ENCODE measurements at places on chromosomes 5 and 9.

- DNase-seq, result no peak
Measured at GRCh38 chr5:143987751-143988560, 176.0 kb downstream of the HMHB1 start.

DNA sequence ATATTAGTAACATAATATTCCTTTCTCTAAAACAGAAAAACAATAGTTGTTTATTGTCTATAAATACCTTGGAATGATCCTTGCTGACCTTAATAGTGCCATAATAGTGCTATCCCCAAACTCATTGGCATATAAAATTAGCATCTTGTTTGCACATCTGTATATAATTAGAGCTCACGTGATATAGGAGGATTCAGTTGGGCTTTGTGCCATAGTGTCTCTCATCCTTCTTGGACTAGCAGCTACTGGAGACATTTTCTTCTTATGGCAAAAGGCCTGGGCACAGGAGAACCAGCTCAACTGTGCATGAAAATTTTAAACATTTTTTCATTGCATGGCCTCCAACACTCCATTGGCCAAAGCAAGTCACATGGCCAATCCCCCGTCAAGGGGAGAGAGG lies 342.5 kb downstream of the SPATA31D1 start:
- DNase-seq, result no peak

- DNase-seq, result no peak
Measured at GRCh38 chr5:139228201-139228803, 30.1 kb upstream of the SIL1 start.

- DNase-seq, result no peak
Measured at GRCh38 chr9:69190086-69190862, 16.2 kb downstream of the TJP2 start.

- DNase-seq, result no peak
Measured at GRCh38 chr5:125346316-125346715, 599.9 kb upstream of the ZNF608 start.

- DNase-seq, result no peak
Measured at GRCh38 chr5:142725231-142726187, 39.6 kb upstream of the FGF1 start.

- DNase-seq, result no peak
Measured at GRCh38 chr9:121909111-121909510, 184.0 kb downstream of the TTLL11 start.

DNA sequence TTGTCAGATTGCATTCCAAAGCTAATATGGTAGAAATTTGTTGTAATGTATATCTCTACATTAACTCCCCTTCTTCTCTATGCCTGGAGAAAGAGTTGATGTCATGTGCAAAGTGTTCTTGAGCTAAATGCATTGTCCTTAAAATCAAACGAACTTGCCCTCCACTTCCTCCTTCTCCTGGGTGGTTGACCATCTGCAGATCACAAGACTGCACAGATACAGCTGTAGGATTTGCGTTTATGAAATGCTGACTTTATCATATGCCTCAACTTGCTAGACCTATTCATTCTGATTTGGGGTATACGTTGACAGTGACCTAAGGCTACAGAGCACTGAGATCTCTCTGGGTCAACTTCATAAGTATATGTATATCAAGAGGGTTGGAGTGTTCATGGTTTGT lies 8.3 kb downstream of the TRIM32 start:
- no peak for DNase-seq

GRCh38 chr5:139422307-139422893 lies 16.9 kb downstream of the DNAJC18 start:
- DNase-seq, result peak; percentile 53

GRCh38 chr9:127660886-127661741 lies 45.7 kb upstream of the CFAP157 start:
- peak; percentile 58 for DNase-seq

DNA sequence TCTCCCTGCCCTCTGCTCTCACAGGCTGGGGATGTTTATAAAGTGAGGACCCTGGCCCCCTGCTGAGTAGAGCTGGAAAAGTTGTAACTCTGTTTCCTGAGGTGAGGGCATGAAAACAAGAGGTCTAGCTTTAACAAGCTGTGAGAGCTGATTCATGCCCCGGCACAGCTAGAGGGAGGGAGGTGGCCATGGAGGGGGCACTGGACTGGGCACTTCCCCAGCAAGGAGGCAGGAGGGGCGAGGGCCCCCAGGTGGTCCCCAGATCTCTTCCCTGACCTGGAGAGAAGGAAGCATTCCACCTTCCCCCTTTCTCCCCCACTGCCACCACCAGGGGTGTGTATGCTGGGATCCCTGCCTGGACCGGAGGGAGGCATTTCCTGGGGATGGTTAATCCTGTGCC lies at the start of gene MSMP:
Gene MSMP, minus strand, starts transcription at position 13 of the 400 bp plus-strand sequence. CDS start 147 bp downstream, outside the sequence.
- no peak for DNase-seq

DNA sequence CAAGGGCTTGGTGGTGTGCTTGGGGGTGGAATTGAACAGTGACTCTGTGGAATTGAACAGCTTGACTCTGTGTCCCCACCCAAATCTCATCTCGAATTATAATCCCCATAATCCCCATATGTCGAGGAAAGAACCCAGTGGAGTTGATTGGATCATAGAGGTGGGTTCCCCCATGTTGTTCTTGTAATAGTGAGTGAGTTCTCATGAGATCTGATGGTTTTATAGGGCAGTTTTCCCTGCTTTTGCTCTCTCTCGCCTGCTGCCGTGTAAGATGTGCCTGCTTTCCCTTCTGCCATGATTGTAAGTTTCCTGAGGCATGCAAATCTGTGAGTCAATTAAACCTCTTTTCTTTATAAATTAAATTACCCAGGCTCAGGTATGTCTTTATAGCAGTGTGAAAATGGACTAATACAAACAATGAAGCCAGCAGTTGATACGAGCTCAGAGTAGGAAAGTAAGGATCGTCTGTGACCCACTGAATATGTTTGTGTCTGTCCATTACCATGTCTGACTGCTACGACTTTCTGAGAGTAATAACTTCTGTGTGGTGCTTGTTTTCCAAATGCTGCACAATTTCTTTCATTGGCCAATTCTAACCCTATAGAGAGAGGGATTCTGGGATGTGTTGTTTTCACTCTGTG lies 17.9 kb upstream of the RICTOR start:
- no peak for DNase-seq

DNA sequence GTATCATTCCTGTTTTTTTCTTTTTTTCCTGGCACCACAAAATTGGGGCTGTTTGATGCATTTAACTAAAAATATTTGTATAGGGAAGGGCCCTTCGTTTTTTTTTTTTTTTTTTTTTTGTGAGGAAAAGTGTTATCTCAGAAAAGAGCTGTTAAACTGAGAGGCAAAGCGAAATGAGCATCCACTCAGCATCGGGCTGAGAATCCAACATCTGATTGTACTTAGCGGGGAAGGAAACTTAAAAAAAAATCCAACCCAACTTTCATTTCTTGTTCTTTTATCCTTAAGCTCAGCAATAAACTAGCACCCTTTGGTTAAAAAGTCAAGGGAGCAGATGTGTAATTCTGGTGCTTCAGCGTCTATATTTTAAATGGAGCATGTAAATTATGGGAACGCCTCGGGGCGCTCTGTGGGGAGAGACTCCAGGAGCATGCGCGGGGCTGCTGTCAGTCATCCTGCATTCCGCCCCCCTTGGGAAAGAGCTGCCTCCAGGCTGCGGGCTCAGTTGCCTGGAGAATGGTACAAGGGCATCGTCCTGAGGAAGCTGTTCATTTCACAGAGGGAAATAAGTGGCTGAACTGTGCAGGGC lies 33.3 kb downstream of the DMRT2 start:
- DNase-seq, result peak; percentile 81

DNA sequence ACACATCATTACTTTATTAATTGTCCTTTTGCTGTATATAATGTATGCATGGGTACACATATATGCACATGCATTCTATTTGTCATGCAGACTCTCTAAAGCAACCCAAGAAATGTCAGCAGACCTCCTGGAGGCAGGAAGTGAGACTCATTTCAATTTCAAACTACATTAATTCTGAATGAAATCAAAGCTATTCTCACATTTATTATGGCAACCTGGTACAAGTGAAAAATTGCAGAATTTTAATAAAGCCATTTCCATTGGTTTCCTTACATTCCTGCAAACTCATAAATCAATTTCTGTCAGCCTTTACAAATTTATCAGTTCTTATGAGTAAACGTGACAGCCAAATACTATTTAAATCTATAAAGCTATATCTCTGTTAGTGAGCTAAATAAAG lies 430.4 kb upstream of the NUDT12 start:
- DNase-seq, result no peak

GRCh38 chr5:131998431-131999040 lies 12.9 kb downstream of the ACSL6 start:
- no peak for DNase-seq

DNA sequence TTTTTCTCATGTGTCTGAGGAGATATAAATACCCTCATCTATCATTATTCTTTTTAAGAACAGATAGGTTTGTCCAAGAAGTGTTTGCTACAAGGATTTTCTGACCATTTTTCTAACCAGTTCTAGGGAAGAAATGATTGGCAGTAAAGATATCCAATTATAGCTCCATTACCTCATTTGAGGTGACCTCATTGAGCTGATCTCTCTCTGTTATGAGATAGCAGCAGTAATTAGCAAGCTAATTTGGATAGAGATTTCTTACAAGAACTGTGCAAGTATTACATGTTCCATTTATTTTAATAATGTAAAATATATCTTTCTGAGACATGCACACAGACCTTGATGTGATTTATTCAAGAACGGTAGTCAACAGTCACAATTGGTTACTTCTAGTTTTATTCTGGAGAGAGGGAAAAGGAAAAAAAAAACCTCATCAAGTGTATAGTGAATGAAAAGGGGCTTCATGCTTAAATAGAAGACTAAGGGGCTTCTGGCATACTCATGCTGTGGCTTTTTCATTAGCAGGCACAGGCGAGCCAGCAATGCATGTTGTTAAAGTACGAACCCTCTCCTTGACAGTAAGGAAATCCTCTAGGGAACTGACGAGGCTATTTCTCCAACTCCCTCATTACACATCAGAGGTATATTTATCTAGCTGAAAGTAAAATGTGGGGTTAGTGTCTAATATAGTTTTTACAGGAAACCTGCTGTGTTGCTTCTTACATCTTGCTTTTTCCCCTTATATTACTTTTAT lies 127.3 kb downstream of the NUDT12 start:
- no peak for DNase-seq

- DNase-seq, result no peak
Measured at GRCh38 chr5:312845-313244, 8.7 kb upstream of the AHRR start.

- peak; percentile 41 for DNase-seq
Measured at GRCh38 chr9:99822806-99823591, 1.3 kb downstream of the NR4A3 start.

DNA sequence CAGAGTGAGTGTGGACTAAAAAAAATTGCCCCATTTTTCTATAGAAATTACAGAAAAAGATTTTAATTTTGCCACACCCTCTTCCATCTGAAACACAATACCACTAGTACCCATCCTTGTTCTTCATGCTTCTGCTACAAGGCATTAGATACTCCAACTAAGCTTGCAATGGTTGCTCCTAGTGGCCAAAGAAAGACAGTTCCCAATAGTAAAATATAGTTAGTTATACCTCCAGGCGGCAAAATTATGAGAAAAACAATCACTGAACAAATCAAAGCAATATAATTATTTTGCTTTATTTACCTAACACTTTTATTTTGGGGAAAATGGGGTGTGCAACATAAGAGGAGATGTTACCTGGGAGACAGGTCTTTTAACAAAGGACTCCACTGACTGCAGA lies 101.2 kb downstream of the RAPGEF6 start:
- no peak for DNase-seq

DNA sequence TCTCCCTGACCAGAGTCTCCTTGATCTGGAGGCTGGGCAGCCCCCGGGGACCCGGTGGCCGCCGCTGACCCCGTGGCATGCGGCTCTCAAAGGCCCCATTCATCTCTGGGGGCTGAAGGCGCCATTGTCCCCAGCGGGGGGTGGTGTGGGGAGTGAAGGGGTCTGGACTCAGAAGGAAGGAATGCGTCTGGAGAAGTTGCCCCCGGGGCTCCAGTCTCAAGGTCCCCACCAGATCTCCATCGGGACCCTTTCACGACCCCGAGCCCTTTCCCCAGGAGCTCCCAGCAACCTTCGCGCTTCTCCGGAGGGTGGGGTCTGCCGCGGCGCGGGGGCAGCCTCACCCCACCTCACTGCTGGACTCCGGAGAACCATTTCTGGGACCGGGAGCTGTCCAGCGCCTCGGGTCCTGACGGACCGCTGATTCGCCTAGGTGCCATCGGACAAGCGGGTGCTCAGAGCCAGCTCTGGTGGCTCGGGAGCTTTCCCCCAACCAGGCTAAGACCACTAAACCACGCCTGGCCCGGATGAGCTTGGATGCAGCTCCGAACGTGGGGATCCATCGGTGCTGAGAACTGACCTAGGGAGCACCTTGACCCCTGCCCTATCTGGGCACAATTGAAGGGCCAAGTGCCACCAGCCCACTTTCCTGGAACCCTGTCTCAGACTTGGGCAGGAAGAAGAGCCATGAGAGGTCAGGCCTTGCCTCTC lies 5.1 kb upstream of the PCDH1 start:
- DNase-seq, result no peak

GRCh38 chr9:22138956-22139660 lies 130.0 kb upstream of the CDKN2B start:
- no peak for DNase-seq

DNA sequence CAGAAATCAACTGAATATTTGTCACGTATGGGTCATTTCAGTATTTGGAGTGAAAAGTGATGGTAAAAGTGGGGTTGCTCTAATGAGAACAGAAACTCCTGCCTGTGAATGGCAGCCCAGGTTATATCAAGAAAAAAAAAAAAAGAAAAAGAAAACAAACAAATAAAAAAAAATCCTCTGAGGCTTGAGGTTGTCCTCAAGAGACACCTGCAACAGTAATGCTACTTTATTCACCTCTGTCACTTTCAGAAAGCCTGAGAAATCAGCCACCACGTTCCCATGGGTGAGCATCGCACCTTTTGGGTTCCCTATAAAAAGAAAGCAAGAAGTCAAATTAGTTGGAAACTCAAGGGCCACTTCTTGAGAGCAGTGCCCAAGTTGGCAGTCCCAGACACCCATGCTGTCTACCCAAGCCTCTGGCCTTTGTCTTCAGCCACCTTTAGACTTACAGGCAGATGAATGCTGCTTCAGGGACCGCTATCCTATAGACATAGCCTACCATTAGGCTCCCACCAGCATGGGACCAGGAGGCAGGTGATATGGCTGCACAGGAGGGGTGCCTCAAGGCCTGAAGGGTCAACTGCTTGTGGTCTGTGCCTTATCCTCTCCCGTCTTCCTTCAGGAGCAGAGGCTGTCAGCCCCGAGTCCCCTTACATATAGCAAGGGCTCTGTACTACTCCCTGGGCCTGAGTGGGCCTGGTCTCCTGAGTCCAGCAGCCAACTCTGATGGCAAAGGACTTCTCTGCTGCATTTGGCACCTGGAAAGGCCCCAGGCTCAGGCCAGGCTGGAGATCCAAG lies 31.1 kb upstream of the MEIKIN start:
- DNase-seq, result no peak

Measured in SJCRH30 (cell line).